Activated CD8-positive, alpha-beta T cell treated with anti-CD3 and anti-CD28 coated beads for 36 hours (primary cell): ENCODE measurements at places on chromosomes 7 and 10. TPM values are rescaled to one million over a fixed set of nuclear protein-coding genes. Genes with fewer than 3 reads are reported as not detected.
A peak's percentile ranks its signal among the peaks of the same experiment; 100 is the strongest.

GRCh38 chr10:88534072-88534665, 48.9 kb downstream of the RNLS start:
- DNase-seq = no peak

DNA sequence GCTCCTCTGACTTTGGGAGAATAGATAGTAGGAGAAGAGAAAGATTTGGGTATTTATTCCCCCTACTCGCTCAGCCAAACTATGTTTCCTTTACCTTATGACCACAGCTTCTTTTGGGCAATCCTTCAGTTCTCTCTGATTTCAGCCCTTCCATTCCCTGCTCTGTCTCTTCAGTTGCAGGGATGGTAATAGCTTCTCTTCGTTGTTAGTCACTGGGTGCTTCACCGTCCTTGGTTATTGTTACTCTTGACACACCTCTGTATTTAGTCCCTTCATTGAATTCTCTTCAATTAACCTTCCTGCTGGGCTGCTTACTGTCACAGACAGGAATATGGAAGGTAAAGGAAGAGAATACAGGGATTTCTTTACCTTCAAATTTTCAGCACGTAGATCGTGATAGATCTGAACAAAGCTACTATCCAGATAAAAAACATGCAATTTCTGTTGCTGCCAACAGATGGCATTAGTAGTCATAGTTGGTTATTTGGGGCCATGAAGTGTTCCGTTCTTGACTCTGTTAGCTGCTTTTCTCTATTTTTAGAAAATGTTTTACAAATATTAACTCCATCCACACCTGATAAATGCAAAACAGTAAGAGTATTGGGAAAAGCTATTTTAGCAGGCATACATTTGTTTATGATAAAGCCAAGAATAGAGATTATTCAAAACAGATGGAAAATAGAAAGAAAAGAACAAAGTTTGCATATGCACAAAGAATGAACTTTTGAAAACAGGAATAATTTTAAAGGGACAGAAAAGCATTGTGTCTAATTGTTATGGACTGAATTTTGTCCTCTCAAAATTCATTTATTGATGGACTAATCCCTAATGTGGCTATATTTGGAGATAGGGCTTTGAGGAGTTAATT, 14.0 kb upstream of the PTTG1IP2 start:
- peak; percentile 8 for DNase-seq

Gene CACNA2D1
- total RNA-seq = not detected

DNA sequence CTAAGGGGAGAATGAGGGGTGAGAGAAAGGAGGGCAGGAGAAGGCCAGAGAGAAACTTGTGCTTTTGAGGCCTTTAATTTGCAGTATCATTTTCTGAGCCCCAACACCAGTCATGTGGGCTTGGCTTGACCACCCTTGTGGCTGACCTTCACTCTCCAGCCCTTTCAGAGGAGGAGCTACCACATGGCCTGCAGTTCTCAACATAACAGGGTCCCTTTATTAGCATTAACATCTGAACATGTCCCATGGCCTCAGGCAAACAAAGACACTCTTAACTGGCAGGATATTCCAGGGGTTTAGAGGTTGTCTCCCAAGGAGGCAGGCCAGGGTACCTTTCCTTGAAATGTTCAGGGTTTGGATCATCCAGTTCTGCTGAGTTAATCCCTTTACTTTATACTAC, 6.7 kb downstream of the ZNF713 start:
- DNase-seq = no peak

- DNase-seq = no peak
Measured at GRCh38 chr10:76840802-76841201, 796.8 kb downstream of the KCNMA1 start.

DNA sequence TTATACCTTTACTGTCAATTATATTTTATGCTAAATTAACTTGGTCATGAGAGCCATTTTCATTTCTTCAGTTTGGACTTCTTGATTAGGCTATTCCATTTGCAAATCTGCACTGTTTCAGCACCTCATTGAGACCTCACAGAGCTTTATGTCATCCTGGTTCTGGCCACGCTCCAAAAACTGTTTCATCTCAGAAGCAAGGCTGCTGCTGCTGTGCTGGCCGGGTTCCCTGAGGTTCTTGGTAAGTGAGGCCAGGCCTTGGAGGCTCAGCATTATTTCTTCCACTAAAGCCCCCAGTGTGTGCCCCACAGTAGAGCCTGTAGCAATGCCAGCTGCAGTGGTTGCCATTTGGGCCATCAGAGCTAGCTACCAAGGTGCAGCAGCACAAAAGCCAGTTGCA, 7.8 kb upstream of the ZNF485 start:
- no peak for DNase-seq

Gene STEAP4
- total RNA-seq = not detected

Gene SYT15
- 0.59 TPM for total RNA-seq

Gene IKZF1
- total RNA-seq = 295 TPM

DNA sequence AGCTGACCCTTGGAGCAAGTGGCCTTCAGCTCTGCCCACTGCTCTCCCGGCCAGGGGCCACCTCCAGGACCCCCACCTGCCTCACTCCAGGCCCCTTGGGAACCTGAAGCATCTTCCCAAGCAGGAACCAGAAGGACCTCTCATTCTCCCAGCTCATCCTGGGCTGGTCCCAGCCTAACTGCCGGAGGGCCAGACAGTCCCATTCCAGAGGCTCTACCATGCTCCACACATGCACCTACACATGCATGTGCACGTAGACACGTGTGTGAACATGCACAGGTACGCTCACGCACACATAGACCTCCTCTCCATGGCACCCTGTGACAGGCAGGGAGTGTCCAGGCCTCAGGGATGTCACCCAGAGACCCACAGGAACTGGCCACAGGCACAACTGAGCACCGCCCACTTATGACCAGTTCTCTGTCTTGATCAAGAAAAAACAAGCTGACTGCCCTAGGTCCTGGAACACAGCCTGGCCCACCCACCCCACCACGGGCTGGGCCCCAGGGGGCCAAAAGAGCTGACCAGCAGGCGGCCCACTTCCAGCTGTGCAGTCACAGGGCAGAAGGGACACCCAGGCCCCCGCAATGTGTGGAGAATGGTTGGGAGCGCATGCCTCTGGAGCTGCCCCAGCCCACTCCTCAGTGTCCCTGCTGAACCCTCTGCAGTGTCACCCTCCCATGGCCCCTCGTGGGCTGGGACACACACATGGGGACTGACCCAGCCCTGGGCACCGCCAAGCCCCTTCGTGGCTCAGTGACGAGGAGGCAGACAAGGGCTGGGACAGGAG, 43.4 kb downstream of the CAMK2B start:
- DNase-seq = no peak

DNA sequence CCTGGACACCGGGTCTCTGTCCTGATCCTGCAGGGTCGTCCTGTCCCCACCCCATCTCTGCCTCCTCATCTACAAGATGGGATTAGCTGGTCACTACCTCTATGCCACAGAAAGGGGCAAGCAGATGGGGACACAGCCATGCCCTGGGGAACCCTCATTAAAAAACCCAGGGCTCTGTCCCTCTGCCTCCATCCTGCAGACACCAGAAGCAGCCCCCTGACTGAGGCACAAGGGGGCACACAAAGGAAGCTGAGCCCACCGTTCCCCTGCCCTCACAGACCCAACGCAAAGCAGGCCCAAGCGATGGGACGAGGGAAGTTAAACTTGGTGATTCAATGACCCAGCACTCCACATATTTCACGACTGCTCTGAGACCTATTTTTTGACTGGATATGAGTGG, 142.4 kb downstream of the TCERG1L start:
- no peak for DNase-seq

GRCh38 chr7:68321076-68321639, 1277.1 kb upstream of the AUTS2 start:
- no peak for DNase-seq

Gene HK1
- total RNA-seq = 314 TPM

Gene PDIA4
- 75.7 TPM for total RNA-seq

Gene ABCB1
- total RNA-seq = 8.8 TPM

- no peak for DNase-seq
Measured at GRCh38 chr10:80437227-80437626, 16.9 kb upstream of the TSPAN14 start.

DNA sequence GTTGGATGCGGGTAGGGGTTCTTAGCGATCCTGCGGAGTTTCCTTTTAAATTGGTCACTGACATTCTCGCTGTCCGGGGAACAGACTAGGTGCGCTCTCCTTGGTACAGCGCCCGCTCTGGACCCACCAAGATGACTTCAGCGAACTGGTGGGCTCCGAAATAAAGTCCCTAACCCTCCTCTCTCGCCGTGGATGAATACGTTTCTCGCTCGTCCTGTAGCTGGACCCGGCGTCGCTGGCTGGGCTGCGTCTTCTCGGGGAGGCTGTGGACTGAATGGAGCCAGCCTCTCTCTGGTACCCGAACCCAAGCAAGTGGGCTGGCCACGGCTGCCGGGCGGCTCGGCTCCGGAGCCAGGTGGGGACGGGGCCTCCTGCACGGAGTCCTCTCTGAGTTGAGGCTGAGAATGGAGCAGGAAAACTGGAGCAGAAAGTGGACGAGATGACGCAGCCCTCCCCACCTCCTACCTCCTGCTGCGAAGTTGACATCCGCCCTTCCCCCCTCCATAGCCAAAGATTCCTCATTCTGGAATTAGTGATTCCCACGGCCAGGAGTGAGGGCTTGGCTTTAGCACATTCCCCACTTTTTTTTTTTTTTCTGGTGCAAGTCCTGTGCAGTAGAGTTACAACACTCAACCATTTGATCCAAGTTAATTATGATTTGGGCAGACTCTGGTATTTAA, 1.5 kb downstream of the UNC5B start:
- no peak for DNase-seq

Gene CRHR2
- not detected for total RNA-seq

Gene AQP1
- total RNA-seq = 0.27 TPM

DNA sequence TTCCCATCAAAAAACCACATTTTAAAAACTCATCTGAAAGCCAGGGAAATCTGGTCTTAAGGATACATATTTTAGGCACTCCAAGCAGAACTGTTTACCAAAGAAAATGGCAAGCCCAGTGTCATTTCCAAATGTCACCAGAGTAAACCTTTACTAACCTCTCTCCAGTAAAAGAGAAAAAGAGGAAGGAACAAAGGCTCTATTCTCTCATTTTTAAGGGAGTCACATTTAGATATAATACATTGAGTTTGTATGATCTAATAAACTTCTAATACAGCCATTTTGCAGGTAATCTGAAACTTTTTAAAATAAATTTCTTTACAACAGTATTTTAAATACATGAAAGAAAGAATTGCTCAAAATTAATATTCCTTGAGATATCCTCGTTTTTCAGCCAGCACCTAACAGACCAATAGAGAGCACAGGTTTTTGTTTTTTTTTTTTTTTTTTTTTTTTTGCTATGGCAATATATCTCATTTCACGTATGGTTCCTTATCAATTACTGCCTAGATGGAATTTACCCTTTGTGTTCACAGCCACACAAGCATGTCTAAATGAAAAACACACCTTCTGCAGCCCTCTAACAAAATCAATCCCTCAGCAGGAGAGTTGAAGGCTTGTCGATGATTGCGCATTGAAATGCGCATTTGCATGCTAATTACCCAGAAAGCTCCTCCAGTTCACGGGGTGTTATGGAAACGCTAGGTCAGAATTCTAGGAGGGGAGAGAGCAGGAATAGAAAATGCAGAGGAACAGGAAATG, 39.8 kb upstream of the MSRB2 start:
- no peak for DNase-seq

GRCh38 chr10:84770824-84771223, 442.4 kb downstream of the CCSER2 start:
- DNase-seq = no peak

- DNase-seq = no peak
Measured at GRCh38 chr7:27237735-27238334, 4.8 kb upstream of the EVX1 start.

Gene CTTNBP2
- not detected for total RNA-seq

Gene VIPR2
- total RNA-seq = 0.09 TPM

Gene HPSE2
- not detected for total RNA-seq

GRCh38 chr7:36216063-36216684, 63.1 kb downstream of the EEPD1 start:
- DNase-seq = no peak

DNA sequence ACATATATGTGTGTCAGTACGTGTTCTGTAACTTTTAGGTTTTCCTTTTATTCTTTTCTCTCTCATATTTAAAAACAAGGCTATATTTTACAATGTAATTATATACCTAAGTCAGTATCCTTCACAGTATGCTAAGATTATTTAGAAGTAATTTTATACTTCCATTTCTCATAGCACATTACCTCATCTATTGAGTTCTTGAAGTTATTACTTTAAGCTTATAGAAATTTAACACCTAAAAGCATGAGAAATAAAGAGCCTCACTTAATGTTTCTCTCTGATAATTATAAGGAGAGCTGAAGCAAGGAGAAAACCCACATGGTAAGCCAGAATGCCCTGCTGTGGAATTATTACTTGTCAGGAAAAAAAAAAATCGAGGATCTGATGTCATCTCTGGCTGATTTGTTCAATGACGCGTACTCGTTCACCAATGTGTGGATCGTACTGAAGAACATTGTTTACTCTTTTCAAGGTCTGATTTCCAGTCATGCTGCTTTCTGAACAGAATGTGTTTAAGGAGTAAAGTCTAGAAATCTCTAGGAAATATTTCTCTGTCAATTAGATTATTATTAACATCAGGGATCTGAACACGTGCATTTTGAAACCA, 21.9 kb downstream of the CACNB2 start:
- DNase-seq = no peak

Gene CLRN3
- total RNA-seq = not detected

Gene NPTX2
- 0.18 TPM for total RNA-seq

- DNase-seq = no peak
Measured at GRCh38 chr10:71394926-71395562, 1.7 kb upstream of the CDH23 start.

DNA sequence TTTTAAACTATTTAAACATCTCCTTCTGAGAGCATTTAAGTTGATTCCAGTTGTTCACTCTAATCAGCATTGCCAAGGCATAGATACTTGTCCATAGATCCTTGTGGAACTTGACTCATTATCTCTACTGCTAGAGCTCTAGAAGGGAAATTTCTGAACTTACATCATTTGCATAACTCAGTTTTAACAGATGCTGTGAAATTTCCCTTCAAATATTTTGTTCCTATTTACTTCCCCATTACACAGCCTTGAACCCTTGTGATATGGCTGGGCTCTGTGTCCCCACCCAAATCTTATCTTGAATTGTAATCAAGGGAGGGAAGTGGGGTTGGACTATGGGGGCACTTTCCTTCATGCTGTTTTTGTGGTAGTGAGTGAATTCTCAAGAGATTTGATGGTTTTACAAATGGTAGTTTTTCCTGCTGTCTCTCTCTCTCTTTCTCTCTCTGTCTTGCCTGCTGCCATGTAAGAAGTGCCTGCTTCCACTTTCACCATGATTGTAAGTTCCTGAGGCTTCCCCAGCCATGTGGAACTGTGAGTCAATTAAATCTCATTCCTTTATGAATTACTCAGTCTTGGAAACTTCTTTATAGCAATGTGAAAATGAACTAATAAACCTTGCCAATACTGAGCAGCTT, 25.4 kb downstream of the INSIG1 start:
- DNase-seq = no peak

GRCh38 chr10:36451391-36451970, 673.9 kb upstream of the ANKRD30A start:
- no peak for DNase-seq

- no peak for DNase-seq
Measured at GRCh38 chr7:121301446-121302213, 27.2 kb upstream of the WNT16 start.
